Right atrium auricular region (tissue), 2 donors: ENCODE measurements at places on chromosomes 5 and 9.

- no peak for DNase-seq
These were observed 25.6 kb upstream of the ARRDC3 start for GRCh38 chr5:91408710-91409109.

- no peak for DNase-seq
These were observed 34.1 kb downstream of the ZNF483 start for GRCh38 chr9:111559000-111559610.

- DNase-seq: peak; percentile 72
These were observed at the start of gene PRRC1 for GRCh38 chr5:127517480-127518318. Gene PRRC1 (plus strand): TSS chr5:127517640. CDS start chr5:127523480, 5,840 bp downstream.

GRCh38 chr9:26662476-26662875, 230.1 kb downstream of the CAAP1 start:
- no peak for DNase-seq

- no peak for DNase-seq
These were observed 174.7 kb upstream of the NREP start for GRCh38 chr5:111931655-111932054.

GRCh38 chr5:177380805-177381126, 3.5 kb upstream of the SLC34A1 start:
- no peak for DNase-seq

- no peak for DNase-seq
These were observed 1.4 kb downstream of the STING1 start for GRCh38 chr5:139481122-139481533.

DNA sequence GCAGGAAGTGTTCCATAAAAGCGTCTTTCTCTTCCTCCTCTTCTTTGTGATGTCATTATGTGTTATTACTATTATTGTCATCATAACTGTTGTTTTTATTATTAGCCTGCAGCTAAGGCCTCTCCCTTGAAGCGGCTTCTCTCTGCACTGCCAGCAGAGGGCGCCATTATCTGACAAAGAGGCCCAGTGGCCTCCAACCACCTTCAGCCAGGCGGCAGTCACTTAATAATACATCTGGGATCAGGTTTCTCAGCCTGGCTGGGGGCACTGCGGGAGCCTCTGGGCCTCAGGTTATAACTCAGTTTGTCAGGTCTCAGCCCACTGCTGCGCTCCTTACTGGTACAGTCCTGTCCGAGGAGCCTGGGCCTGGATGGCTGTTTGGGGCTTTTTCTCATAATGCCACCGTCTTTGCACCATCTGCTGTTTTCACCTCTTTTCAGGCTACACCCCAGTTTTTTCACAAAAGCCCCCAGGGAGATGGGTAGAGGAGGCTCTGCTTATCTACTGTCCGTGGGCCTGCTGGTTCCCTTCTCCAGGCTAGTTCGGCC, 281.9 kb downstream of the NSG2 start:
- DNase-seq: no peak

GRCh38 chr9:77435688-77436087, 212.4 kb downstream of the GNA14 start:
- DNase-seq: no peak

DNA sequence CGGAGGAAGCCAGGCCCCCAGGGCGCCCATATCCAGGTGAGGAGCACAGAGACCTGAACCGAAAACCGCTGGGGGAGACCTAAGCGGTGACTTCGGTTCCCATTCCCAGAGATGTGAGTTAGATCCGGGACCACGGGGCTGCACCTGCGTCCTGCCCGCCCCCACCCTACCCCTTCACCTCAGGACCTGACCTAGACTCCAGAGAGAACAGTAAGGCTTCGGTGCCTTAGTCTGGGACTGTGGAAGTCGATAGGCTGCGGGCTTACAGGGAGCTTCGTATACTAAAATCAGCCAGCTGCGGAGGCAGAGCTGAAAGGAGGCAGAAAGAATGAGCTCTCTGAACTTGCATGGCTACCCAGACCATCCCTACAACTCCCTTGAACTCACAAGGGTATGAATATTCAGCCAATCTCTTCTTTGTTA, 518 bp upstream of the FAM13B start:
- DNase-seq: no peak

GRCh38 chr5:38692346-38692745, 135.9 kb upstream of the LIFR start:
- DNase-seq: no peak

DNA sequence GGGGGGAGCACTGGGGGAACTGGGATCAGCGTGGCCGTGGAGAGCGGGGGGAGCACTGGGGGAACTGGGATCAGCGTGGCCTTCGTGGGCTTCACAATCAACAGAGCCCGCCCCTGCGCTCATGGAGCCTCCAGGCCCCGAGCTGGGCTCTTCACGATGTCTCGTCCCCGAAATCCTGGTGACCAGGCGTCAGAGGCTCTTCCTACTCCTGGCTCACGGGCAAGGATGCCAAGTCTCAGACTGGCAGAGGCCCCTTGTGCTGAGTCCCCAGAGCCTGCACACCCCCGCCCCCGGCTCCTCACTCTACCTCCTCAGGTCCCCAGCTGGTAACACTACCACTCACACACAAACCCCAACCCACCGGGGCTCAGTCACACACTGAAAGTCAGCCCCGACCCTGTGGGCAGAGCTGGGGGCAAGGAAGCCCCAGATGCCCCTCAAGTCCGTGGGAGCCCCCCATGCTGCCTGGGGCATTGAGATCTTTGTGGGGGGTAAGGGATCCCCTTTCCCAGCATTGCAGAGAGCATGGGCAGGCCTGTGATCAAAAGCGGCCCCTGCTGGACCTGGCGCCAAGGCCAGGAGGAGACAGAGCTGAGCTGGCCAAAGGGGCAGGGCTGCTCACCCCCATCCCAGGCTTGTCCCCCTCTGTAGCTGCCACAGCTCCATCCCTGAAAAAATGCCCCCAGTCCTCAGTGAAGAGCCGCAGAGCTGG, 26.7 kb downstream of the LHX3 start:
- DNase-seq: no peak

GRCh38 chr9:115333277-115334070, 215.5 kb upstream of the TNC start:
- DNase-seq: no peak

DNA sequence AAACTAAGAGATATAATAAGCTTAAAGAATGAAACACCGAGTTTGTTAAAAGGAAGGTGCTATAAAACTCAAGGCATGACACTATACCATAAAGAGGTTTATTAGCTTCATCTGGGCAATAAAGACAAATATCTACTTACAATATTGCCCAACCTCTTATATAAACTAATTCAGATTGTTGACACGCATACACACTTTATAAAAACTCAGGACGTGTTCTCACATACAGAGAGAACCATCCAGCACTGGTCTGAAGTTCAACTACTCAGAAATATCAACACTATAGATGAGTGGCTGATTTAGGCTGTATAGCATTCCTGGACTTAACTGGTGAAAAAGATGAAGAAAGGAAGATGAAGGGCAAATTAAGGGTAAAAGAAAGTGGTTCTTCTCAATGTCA, 81.2 kb downstream of the FRMD3 start:
- DNase-seq: no peak

DNA sequence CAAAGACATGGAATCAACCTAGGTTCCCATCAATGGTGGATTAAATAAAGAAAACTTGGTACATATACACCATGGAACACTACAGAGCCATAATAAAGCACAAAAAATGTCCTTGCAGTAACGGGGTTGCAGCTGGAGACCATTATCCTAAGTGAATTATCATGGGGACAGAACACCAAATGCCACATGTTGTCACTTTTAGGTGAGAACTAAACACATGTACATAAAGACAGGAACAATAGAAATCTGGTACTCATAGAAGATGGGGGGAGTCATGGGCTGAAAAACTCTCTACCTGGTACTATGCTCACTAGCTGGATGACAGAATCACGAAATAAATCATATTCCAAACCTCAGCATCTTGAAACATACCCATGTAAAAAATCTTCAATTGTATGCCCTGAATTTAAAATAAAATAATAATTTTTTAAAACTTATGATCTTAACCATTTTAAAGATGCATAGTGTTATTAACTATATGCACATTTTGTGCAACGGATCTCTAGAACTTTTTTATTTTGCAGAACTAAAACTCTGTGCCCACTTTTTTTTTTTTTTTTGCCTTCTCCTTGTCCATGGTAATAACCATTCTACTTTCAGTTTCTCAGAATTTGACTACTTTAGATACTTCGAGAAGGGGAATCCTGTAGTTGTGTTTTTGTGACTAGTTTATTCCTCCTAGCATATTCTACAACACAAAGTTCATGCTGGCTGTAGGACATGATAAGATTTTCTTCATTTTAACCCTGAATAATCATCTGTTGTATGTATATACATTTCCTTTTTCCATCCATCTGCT, 1081.6 kb upstream of the ACO1 start:
- no peak for DNase-seq

GRCh38 chr9:134340475-134341160, 14.4 kb downstream of the RXRA start:
- DNase-seq: no peak

GRCh38 chr5:162550236-162550635, 482.7 kb downstream of the GABRG2 start:
- DNase-seq: no peak

GRCh38 chr5:35828082-35828598, 28.6 kb upstream of the IL7R start:
- DNase-seq: no peak

GRCh38 chr9:82467436-82467835, 478.9 kb downstream of the SPATA31D1 start:
- no peak for DNase-seq

GRCh38 chr5:147852365-147852764, 20.9 kb upstream of the SPINK1 start:
- no peak for DNase-seq
